ENCODE measurements at places on chromosomes 4 and X.

DNA sequence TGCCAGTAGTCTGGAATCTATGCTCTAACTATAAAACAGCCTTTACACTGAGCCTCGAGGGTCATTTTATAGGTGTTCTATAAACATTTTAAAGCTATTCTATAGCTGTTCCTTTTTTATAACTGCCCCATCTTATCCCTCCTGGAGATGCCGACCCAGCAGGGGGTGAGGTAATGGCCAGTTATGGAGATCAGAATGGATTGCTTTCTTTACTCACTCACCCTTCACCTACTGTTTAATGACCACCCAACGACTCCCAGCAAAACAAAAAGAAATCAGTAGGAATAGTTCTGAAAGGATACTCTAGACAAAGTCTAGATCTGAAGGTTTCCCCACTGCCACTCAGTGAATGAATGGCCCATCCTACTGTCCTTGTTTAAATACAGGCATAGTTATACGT is 1113.1 kb downstream of the FAT4 start:
- ATAC-seq: no peak

GRCh38 chr4:17120761-17121160 is 222.3 kb upstream of the LDB2 start:
- no peak for ATAC-seq

DNA sequence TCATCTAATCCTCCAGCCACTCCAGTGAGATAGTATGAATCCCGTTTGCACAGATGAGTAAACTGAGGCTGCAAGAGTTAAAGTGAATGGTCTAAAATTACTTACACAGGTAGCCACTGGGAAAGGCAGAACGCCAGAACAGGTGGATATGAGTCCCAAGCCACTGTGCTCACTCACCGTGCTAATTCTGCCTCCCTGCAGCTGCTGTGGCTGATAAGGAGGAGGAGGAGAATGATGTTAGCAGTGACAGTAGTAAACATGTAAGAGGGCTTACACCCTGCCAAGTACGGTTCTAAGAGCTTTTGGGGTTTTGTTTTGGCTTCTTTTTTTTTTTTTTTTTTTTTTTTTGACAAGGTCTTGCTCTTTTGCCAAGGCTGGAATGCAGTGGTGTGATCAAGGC is 90.5 kb upstream of the PRPS2 start:
- ATAC-seq: no peak

DNA sequence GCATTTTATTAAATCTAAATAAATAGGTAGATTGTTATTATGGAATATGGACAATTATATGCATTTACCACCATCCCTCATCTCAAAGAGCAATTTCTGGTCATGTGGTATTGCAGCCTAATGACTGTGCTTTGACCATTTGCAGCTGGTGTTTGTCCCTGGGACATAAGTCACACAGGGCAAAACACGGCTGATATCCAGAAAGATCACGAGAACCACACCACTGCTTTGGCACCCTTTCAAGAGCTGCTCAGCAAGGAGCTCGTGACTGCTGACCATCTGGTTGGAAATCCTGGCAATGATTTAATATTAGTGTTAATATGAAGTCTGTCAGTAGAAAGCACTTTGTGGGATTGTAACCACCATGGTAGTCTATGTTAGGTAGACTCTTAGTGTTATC is 545.0 kb downstream of the GBA3 start:
- no peak for ATAC-seq

- ATAC-seq: no peak
Observed at GRCh38 chrX:130055899-130056298, 54.4 kb downstream of the ELF4 start.

GRCh38 chr4:72449705-72450104 is 119.3 kb downstream of the ADAMTS3 start:
- no peak for ATAC-seq

All from activated CD4-positive, CD25-positive, alpha-beta regulatory T cell treated with anti-CD3 and anti-CD28 coated beads, Interleukin-2, amount 50 U/mL, for 24 hours (primary cell).